ENCODE measurements at places on chromosomes 2 and 18.

- DNase-seq, result no peak
These were observed 422.2 kb upstream of the POU3F3 start for GRCh38 chr2:104431701-104432121.

- DNase-seq, result no peak
These were observed 68.1 kb downstream of the OLA1 start for GRCh38 chr2:174180165-174180724.

- no peak for DNase-seq
These were observed 57.9 kb downstream of the DCDC2C start for GRCh38 chr2:3761272-3761671.

DNA sequence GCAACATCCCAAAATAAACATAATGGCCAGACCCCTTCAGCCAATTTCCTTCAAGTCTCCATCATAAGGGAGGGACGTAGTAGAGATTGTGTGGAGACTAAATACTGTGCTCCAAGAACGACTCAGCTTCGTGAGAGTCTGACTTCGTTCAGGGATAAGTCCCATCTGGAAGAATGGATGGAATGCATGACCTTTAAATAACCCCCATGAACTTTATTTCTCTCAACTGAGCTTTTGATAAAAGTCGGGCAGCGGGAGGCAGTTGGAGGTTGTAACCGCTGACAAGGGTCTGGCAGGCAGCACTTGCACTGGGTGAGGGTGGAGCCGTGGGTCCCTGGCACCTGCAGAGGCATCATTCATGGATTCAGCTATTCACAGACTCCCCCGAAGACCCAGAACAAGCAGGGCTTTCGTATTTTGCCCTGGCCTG lies 115.9 kb downstream of the ZFP36L2 start:
- DNase-seq, result no peak

DNA sequence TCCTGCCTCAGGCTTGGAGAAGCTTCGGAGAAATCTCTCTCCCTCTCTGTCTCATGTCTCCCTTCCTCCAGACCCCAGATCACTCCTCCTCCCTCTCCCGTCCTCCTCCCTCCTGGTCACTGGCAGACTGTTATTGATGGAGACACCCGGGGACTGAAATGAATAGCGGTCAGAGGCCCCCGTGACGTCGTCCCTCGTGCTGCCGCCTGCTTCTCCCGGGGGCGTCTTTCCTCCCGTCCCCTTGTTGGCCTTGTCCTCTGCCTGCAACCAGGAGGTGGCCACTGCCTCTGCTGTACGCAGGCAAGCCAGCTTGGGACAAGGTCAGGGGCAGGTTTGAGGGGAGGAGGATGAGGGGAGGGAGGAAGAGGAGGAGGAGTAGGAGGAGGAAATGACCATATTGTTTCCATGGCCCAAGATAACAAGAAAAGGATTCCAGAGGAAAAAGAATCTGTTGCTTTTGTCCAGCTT lies 78.2 kb downstream of the CELF4 start:
- no peak for DNase-seq

DNA sequence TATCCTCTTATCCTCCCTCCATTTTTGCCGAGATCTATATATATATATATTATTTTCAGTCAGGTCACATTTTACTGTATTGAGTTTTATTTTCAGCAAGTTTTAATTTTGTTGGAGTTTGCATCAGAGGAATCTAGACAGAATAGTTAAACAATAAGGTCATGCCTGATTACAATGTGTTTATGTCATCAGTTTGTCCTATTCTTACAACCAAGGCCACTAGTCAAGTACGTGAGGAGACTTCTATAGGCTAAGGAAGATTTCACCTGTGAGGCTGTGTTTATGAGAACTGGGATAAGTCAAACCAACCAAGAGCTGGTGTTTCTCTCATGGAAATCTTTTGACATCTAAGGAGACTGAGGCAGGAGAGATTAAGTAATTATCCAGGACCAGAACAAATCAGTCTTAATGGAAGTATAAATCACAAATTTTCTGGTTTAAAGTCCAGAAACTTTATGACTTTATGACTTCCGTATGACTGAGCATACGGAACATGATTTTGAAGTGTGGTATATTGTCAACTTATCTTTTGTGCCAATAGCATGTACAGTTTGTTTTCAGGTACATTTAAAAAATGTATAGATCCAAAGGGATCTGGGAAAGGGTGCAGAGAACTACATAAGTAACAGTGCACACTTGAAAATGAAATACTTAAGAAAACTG lies 100.0 kb upstream of the DTNA start:
- DNase-seq, result no peak

- DNase-seq, result no peak
These were observed 92.6 kb upstream of the CERS6 start for GRCh38 chr2:168363347-168364092.

GRCh38 chr18:22609642-22610041 lies 191.9 kb upstream of the CTAGE1 start:
- DNase-seq, result peak; percentile 22

GRCh38 chr2:228559774-228560415 lies 378.4 kb upstream of the SPHKAP start:
- no peak for DNase-seq

GRCh38 chr2:66576561-66577320 lies 141.8 kb downstream of the MEIS1 start:
- no peak for DNase-seq

- no peak for DNase-seq
These were observed 18.0 kb downstream of the FBXO41 start for GRCh38 chr2:73266061-73266901.

DNA sequence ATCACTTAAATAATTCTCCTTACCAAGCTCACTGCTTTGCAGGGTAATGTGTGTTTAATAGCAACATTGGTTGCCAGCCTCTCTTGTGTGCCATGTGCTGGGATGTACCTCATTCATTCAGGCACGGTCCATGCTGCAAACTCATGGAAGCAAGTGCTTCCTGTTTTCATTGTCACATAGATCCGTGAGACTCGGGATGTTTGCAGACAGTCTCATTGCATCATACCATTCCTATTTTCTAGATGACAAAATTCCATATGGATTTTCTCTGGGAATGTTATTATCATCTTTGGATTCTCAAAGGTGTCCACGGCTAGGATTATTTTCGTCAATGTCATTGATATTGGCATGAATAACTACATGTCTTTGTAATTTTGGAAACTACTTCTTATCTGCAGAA lies 60.0 kb upstream of the HDAC4 start:
- no peak for DNase-seq

DNA sequence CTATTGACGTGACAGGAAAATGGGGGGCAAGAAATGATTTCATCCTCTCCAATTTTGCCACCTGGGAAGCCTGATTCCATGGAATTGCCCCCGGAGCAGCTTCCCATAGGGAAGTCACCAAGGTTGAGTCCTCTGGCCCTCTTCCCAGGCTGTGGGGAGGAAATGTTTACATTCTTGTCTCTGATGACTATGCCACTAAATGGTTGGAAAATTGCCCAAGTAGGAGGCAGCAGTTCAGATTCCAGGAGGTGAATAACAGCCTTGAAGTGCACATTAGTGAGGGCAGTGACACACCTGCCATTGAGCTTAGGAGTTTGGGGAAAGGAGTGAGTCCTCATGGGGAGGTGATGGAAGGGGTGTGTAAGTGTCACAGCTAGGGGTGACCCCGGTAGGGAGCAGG lies 449.2 kb upstream of the DCC start:
- no peak for DNase-seq

GRCh38 chr2:37984589-37984988 lies 59.5 kb downstream of the RMDN2 start:
- no peak for DNase-seq

GRCh38 chr18:70127359-70127758 lies 78.1 kb downstream of the RTTN start:
- no peak for DNase-seq

- no peak for DNase-seq
These were observed 275.9 kb upstream of the MAP2 start for GRCh38 chr2:209147981-209148380.

All from HFF-Myc (cell line).